Smooth muscle cell of the umbilical artery (primary cell): ENCODE measurements at places on chromosomes 2 and 18. TPM values are rescaled to one million over a fixed set of nuclear protein-coding genes. Genes with fewer than 3 reads are reported as not detected.

Gene REG3A
- not detected in 2 replicates for total RNA-seq

Gene PDE11A
- 0.30 and 2.2 TPM in 2 replicates for total RNA-seq

Gene SLC30A3
- 0.09 TPM in 1 of 2 replicates, not detected in the other for total RNA-seq

Gene UBE2E3
- 32.1 and 60.1 TPM in 2 replicates for total RNA-seq

Gene PROC
- total RNA-seq, result not detected in 2 replicates

Gene CCDC74B
- 4.8 and 9.5 TPM in 2 replicates for total RNA-seq

Gene ZNF396
- total RNA-seq, result 0.65 and 1.8 TPM in 2 replicates

Gene UGT1A4
- not detected in 2 replicates for total RNA-seq

Gene EHD3
- total RNA-seq, result 21.7 and 44.4 TPM in 2 replicates

Gene COL4A4
- under 0.01 and 0.28 TPM in 2 replicates for total RNA-seq

Gene SPATA3
- not detected in 2 replicates for total RNA-seq

Gene CHAC2
- total RNA-seq, result 2.1 and 5.0 TPM in 2 replicates

Gene KCNJ13
- 0.14 and 2.7 TPM in 2 replicates for total RNA-seq

Gene MOGAT1
- not detected in 2 replicates for total RNA-seq

Gene CD207
- not detected in 2 replicates for total RNA-seq

Gene VWA3B
- 0.09 TPM in 1 of 2 replicates, not detected in the other for total RNA-seq

Gene ANTXR1
- total RNA-seq, result 73.1 and 246 TPM in 2 replicates

Gene PKDCC
- 30.3 and 78.7 TPM in 2 replicates for total RNA-seq

Gene PRKAG3
- not detected in 2 replicates for total RNA-seq

Gene SNTG2
- total RNA-seq, result 0.59 TPM in 1 of 2 replicates, not detected in the other

Gene CEBPZOS
- 17.8 and 20.0 TPM in 2 replicates for total RNA-seq

Gene ANKRD30BL
- total RNA-seq, result not detected in 2 replicates

Gene SPRED2
- total RNA-seq, result 7.7 and 24.0 TPM in 2 replicates
